ENCODE measurements at places on chromosomes 4 and X.

DNA sequence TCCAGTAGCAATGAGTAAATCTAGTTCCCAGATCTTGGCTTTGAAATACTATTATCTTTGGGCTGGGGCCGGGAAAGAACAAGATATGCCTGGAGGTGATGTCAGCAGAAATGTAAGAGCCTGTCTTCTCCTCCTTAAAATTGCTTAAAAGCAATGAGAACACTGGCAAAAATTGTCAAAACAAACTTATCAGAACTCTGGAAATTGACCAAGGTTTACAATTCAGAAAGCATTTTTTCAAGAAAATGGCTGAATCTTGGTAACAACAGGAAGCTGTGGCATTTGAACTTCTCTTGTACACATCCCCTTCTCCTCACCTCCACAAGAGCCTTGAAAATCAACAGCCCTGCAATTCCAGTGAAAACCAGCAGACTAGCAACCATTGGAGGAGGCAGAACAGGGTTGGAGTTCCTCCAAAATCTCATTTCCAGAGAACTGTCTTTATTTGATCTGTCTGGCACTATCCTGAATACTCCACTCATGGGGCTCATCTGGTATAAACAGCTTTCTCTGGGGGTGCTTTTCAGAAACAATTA lies 13.5 kb downstream of the TIMP1 start:
- no peak for DNase-seq

- DNase-seq: no peak
These were observed 38.3 kb upstream of the MMAA start for GRCh38 chr4:145580906-145581305.

GRCh38 chr4:5044341-5044740 lies 6.9 kb upstream of the STK32B start:
- DNase-seq: no peak

DNA sequence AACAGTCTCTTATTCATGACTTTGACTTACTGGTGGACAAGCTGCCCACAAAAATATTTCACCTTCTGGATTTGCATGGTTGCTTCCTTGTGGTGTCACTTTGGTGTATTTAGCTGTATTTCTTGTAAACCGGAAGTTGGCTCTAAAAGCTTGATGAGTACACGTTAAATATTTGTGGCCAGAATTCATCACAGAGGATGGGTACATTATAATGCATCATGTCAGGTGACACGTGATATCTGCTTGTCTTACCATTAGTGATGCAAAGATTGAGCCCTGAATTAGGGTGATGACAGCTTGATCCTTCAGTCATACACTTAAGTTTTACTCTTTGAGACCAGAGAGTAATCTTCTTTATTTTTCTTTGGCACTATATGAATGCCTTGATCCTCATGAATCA lies 188.3 kb upstream of the RPS6KA3 start:
- DNase-seq: no peak

- DNase-seq: no peak
These were observed 53.5 kb upstream of the IL21 start for GRCh38 chr4:122674371-122674770.

GRCh38 chr4:8607603-8608481 lies 15.3 kb downstream of the CPZ start:
- DNase-seq: peak; percentile 76

DNA sequence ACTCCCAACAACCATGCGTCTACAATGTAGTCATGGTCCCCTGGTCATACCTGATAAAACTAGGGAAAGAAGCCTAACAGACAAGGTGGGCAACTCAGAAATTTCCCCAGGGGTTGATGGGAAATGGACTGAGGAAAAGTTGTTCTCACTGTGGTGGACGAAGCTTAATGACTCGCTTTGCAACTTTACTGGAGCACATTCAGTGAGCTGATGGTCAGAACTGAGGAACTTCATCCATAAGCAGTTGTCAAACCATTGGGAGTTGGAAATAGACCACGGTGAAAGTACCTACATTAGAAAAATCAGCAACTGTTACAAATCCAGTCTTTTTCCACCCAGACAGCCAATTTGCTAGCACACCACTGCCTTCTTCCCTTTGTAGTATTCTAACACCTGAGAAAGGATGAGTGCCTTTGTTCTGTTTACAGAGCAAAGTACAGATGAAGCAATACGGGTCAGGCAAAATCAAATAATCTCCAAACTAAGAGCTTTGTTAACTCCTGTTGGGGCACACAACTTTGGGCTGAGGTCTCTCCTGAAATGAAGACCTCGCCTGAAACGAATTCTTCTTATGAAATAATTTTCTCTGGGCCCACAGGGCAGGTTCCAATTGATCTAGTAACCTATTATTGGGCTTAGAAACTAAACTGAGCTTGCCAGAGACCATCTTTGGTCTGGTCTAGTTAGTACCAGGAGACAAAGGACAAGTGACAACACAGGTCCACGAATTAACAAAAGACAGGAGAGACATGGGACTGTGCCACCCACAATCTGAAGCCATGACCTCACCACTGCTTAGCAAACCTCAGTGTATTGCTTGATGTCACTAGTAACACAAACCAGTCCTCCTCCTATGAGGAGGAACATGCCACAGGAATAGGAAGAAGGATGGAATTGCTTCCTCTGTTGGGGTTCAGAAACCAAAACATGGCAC lies 58.9 kb upstream of the NFKB1 start:
- DNase-seq: no peak

GRCh38 chr4:54586320-54586955 lies 71.3 kb upstream of the KIT start:
- DNase-seq: no peak

DNA sequence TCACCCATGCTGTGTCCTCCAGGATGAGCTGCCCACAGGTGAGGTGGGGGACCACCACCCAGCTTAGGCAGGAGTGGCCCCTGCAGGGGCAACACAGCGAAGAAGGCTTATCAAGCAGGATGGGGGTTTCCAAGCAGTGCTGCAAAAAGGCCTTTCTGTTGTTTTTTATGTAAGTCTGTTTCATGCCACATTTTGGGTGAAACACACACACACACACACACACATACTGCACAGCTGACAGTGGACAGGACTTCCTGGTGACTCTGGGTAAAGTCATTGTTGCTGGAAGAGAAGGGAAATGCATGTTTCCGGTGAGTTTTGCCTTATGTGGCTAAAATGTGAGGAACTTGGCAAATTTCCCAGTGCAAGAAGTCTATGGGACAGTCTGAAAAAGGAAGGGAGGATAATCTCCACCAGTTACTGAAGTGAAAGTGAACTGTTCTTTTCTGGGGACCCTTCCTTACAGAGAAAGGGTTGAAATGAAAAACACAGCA lies 119.2 kb downstream of the IRF2 start:
- no peak for DNase-seq

DNA sequence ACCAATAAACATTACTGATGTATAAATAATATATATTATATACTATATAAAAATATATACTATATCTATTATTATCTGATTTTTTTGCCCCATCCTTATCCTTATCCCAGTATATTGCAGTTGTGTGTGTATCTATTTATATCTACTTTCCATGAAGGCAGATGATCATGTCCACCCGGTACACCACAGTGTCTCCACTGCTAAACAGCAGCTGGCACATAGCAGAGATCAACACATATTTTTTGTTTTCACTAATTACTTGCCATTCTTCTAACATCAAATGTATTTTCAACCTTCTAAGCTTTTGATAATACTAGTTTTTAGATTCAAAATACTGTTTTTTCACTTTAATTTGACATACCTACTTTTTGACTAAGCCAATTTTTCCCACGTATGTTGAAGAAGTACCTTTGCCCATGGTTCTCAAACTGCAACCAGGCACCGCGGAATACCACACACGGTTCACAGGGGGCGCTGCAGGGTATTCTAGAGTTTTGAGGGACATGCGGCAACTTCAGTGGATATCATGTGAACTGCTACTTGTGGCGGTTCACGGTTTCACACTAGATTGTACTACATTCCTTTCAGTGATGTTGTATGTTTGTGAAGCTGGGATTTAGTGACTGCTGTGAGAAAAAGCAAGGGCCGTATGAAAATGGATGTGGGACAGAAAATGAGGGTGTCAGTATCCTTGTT lies 182.5 kb upstream of the NPY2R start:
- peak; percentile 58 for DNase-seq
